NCI-H2107 (cell line): ENCODE measurements at places on chromosomes 4 and X.

DNA sequence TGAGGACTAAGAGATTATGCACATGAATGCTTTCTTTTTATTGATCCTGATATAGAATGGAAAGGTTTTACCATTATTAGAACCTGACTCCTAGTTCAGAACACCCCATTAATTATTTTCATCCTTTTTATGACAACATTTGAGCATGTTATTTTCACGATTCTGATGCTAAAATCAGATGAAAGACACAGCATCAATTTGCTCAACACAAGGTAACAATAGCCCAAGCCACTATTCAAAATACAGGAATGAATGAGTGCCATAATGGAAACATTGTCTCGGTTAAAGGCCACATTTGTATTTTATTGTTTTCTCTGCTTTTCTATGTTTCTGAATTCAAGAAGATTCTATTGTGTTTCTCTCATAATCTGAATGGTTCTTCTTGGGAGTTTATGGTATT, 126.3 kb upstream of the POF1B start:
- DNase-seq: no peak

GRCh38 chrX:45851434-45851991, 650.8 kb upstream of the DIPK2B start:
- no peak for DNase-seq

DNA sequence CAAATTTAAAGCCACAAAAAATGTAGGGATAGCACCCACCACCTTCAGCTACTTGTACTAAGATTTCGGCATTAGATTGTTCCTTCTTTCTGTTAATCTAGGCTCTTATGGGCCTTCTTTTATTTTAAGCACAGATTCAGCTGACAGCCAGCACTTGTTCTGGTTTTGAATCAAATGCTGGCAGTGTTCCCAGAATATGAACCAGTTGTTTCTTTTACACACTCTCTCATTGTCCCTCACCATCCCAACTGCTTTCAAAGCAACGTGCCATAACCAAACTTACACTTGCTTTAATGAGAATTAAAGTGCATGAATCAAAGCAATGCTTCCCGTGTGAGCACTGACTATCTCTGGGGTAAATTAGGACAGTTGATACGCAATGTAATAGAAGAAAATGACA, 744.5 kb upstream of the FAM241A start:
- no peak for DNase-seq

DNA sequence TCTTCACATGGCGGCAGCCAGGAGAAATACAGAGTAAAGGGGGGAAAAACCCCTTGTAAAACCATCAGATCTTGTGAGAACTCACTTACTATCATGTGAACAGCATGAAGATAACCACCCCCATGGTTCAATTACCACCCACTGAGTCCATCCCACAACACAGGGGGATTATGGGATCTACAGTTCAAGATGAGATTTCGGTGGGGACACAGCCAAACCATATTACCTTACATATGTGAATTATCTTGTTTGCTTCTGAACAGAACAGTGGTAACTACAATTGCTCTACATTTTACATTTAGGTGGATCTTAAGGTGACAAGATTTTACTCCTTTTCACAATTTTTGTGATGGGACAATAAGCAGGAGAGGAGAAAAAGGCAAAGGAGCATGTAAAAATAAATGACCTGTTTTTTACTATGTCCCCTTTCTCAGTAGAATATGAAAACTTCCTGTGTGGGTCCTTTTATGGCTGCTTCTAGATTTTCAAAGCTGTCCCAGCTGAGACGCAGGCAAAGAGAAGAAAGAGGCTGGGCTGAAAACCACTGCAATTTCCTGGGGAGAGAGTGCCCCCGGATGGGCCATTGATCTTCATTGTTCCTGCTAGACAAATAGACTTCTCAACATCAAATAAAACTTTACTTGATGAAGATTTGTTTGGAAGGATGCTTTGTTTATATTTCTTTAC, 45.9 kb upstream of the PGM2 start:
- DNase-seq: no peak

DNA sequence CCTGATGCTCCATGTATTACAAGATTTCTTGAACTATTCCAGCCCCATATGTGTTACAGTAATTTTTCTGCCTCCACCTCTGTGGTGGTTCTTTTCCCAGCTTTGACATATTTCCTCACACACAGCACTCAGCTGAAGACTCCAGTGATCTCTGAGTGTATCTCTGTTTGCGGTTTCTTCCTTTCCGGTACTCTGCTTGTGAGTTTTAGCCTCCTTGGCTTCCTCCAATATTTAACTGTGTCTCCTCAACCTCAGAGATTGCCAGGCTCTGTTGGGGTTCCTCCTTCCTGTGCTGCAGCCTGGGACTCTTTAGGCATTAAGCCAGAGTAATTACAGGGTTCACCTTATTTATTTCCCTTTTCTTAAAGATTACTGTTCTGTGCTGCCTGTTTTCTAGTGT, 73.2 kb downstream of the NFKB1 start:
- no peak for DNase-seq

DNA sequence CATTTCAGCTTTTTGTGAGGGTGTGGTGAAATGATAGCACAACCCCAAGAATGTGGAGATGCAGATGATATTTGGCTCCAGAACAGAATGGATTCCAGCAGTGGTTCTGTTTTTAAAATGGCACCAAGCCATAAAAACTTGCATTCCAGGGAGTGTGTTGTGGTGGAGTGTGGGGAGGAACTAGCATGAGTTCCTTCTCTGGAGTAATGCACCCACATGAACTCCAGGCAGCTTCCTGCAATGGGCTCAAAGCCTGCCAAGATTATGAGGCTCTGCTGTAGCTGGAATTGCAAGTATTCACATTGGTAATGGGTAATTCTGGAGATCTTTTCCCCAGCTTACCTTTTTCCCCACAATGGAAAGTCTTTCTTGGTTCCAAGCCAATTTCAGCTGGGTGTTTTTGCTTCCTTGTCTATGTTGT, 161.4 kb downstream of the RAB28 start:
- no peak for DNase-seq

DNA sequence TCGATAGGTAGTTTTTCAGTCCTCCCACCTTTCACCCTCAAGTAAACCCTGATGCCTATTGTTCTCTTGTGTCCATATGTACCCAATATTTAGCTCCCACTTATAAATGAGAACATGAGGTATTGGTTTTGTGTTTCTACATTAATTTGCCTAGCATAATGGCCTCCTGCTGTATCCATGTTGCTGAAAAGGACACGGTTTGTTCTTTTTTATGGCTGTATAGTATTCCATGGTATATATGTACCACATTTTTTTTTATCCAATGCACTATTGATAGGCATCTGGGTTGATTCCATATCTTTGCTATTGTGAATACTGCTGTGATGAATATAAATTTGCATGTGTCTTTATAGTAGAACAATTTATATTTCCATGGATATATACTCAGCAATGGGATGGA, 199.2 kb downstream of the RAB28 start:
- no peak for DNase-seq

DNA sequence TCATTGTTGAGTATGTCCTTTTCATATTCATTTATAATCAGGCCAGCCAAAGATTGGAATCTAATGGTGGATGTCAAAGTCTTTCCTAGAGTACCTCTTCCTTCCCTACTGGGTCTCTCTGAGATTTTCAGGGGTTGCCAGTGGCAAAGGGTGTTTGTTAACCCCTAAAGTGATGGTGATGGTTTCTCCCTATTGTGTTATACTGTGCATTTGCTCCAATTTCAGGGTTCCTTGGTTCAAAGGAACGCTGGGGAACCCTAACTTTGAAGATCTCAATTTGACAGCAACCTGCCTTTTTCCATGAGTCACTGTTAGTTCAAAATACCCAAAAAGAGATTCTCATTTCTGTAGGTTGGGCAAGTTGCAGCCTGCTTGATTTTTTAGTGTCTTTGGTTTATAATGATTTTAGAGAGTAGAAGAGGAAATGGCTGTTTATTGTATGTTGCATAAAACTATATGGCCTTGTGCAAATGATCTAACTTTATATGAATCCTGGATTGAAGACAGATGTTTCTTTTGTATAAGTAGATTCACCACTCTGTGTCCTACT, 23.0 kb downstream of the GAB1 start:
- no peak for DNase-seq

DNA sequence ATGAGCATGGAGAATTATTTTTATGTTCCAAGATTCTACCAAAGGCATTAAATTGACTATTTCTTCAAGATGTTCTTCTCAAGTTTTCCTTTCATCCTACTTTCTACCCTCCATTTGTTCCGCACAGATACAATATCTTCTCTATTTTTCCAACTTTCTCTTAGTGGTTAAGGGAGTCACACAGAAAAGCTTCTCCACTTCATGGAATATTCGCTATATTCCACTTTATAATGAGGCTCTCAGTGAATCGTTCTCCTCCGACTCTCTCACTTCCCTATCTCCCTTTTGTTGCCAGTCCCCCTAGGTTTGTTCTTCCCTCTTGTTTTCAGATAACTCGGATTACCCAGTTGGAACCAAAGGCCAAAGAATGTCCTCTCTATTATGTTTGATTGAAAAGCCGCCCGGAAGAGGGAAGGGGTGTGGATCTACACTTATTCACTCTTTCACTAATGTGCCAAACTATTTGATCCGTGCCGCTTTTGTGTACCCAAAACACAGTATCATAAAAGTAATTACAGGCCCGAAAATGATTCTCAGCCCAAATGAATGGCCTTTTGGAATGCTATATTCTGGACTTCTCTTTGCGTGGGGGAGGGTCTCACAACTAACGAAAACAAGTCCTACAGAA, 1.2 kb downstream of the SH3D19 start:
- no peak for DNase-seq

DNA sequence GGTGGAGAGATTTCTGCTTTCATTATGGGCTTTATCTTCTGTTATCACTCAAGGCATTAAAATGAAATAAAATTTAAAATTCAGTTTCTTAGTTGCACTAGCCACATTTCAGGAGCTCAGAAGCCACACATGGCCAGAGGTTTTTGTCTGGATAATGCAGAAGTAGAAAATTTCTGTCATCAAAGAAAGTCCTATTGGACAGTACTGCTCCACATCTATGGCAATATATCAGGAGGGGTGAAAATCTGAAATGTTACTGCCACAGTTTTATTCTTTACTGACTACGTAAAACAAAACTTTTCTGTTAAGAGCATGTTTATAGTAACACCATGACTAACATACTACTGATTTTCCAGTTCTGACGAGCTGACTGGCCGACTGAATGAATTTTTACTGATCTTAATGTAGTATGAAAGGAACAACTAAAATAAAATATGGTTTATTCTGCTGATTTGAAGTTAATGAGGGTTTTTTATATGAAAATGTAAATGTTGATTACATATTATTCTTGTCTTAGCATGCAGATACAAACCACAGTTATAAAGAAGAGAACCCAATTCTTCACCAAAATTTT, 264.0 kb upstream of the HAND2 start:
- DNase-seq: no peak

DNA sequence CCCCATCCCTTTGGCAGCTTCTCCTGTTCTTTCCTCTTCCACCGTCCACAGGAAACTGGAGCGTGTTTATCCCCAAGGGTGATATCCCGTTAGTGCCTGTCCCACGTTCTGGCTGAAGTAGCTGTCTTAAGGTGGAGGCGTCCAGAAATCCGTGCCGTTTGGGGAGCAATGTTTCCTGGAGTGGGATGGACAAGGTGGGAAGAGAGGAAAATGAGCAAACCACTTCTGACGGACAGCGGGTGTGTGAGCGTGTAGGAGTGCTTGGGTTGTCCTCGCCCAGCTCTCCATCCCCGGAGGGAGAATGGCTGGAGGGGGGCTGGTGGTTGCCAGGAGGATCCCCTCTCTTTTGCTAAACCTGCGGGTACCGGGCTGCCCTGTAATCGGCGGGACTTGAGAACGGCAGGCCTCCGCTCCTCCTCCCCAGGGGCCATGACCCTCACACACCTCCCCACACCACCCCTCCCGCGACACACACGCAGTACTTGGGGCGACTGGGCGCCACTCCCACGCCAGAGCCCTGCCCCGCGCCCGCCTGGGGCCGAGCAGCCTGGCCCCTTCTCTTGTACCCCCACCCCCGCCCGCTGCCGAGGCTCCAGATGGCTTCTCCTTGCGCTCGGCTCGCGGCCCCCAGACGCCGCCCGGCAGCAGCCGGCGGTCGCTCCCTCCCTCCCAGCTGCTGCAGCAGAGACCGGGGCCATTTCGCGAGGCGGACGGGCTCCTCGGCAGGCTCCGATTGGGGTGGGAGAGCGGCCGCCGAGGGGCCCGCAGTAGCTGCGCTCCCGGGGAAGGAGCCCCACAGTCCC, 13.9 kb upstream of the PRDM8 start:
- DNase-seq: no peak

DNA sequence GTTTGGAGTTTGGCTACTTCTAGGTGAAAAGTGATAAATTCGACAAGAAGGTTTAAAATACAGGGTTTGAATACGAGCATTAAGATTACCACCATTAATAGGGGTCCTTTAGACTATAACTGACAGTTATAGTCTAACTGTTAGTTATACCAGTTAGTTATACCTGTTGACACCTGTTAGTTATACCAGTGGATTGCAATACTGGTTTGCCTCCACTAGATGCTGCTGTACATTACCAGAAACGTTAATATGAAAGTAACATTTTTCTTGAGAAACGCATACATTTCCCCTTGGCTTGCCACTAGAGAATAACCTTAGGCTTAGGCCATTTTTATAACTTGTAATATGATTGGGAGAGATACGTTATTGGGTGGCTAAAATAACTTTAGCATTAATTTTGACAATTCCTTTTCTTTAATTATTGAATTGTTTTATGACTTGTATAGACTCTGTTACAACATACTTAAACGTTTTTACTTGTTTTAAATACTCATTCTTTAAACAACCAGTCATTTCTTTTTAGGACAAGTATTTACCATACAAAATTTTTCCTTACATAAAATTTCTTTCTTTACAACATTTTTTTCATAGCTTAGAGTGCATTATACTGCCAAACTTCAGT, 911.2 kb downstream of the FSTL5 start:
- no peak for DNase-seq

DNA sequence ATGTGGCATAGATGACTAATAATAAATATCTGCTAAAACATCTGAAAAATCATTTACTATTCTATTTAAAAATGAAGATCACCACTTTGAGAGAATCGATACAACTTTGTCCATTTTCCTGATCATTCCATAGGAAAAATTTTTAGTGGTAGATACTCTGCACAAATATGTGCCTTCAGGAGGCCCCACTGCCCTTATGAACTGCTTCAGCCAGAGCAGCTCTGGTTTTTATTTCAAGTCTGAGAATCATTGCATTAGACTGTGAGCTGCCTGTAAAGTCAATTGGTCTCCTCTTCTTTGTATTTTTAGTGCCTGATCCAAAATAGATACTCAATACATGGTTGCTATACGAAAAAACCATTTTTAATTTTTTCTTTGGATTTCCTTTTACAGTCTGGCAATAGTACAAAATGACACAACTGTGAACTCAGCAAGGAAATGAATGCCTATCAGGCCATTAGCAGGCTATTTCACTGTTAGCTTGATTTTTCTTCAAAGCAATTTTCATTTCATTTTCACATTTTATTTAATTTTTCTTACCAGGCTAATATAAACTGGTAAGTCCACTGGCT, 69.1 kb downstream of the SHISA3 start:
- no peak for DNase-seq
